ENCODE measurements at places on chromosomes 5 and 9.

GRCh38 chr5:13692172-13692571 is 252.3 kb downstream of the DNAH5 start:
- DNase-seq: no peak

DNA sequence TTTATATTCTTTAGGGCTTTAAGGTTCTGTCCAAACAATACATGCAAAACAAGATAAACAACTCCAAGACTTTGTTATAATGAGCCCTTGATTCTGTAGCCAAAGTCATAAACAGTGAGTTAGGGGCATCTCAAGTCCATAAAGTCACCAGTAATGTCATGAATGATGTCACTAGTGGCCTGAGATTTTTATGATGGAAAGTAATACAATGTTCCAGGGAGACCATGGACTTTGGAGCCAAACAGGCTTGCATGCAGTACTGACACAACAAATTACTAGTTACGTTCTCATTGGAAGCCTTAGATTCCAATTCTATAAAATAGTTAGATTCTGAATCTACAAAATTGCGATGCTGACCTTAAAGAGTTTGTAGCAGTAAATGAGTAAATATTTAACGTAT is 280.0 kb downstream of the HINT1 start:
- DNase-seq: no peak

DNA sequence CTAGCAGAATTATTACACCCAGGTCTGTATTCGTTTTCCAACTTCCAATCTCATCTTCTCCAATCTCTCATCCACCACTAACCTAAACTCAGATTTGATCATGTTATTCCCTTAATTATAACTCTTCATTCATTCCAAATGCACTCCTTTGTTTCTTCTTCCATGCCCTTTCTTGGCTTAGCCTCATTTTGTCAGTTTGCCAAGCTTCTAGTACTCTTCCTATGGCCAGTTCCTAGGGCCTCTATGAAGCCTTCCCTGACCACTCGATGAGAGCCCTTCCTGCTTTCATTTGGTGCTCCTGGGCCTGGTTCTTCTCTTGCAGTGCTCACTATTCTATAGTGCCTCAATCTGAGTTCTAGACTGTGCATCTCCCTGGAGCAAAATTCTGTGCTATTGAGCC is 5.8 kb downstream of the FAM219A start:
- no peak for DNase-seq

- DNase-seq: no peak
These were observed 4.2 kb downstream of the TSPAN17 start for GRCh38 chr5:176651472-176651980.

- DNase-seq: no peak
These were observed 269.0 kb upstream of the RGMB start for GRCh38 chr5:98504505-98504904.

DNA sequence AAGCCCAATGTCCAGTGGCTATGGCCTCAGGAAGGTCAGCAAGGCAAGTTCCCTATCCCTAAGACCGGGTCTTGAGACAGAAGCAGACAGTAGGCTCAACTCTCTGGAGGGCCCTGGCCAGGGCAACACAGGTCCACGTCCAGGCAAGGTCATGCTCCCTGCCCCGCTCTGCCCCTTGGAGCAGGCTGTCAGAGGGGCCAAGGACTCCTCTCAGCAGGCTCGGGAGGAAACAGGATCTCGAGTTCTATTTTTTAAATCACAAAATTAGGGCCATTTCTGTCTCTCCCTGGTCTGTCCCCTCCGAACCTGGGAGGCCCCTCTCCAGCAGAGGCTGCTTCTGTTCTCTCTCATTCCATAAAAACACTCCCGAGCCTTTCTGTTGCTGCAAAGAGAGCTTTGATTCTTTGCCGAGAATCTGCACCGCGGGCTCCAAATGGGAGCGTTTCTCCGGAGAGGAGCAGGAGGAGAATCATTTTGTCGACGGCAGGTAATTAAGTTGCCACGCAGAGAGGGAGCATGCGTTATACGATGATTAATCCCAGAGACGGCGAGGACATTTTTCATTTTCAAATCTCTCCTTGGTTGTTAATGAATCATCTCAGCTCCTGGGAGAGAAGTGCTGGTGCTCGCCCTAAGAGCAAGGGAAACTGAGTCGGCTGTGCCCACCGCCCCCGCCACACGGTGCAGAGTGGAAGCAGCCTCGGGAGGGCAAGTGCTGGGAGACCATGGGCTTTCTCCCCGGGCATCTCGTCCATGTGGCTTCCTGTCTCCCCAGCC is 24.5 kb upstream of the FCN1 start:
- no peak for DNase-seq

- no peak for DNase-seq
These were observed 211.2 kb downstream of the GOLPH3 start for GRCh38 chr5:31962871-31963307.

- no peak for DNase-seq
These were observed 226.6 kb upstream of the TBCA start for GRCh38 chr5:78002690-78003089.

- peak; percentile 20 for DNase-seq
These were observed 42.3 kb upstream of the SARDH start for GRCh38 chr9:133780404-133780945.

GRCh38 chr9:81047280-81047679 is 642.1 kb downstream of the TLE1 start:
- no peak for DNase-seq

DNA sequence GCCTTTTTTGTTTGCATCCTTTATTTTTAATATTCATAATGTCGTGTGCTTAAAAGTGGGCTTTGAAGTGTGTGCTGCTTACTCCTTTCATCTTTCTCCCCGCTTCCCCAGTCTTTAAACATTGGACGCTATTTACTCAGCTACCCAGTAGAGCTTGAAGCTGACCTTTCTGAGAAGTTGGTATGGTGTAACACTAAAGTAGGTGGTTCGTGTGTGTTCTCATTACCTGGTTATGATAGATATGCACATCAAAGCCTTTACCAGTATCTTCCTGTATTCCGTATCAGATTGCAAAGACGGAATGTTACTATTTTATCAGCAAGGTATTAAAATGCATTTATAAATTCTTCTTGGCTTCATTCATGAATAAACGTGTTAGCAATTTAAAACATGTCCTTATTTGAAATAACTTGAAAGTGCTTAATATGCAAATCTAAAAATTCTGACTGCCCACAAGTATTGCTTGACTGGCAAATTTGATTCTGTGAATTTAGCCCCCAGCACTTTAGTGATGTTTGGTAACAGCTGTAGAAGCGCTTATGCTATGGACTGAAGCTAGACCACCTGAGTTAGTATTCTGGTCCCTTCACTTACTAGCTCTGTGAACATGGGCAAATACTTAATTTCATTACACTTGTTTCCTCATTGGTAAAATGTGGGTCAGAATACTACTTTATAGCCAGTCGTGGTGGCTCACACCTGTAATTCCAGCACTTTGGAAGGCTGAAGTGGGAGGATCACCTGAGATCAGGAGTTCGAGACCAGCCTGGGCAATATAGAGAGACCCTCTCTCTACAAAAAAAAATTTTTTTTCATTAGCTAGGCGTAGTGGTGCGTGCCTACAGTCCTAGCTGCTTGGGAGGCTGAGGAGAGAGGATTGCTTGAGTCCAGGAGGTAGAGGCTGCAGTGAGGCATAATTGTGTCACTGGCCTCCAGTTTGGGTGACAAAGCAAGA is 1.7 kb downstream of the RRAGA start:
- DNase-seq: no peak
